Germinal center (tissue), 1 donor: ENCODE measurements at places on chromosomes 16 and 17.
A peak's percentile ranks its signal among the peaks of the same experiment; 100 is the strongest.

GRCh38 chr17:10806545-10807262 is 2.8 kb upstream of the TMEM238L start:
- DNase-seq: no peak

GRCh38 chr17:17220529-17220928 is 14.4 kb upstream of the PLD6 start:
- DNase-seq: no peak

- no peak for DNase-seq
Observed at GRCh38 chr17:43383372-43383771, 15.4 kb upstream of the ARL4D start.

GRCh38 chr17:47275245-47275984 is 21.8 kb downstream of the ITGB3 start:
- DNase-seq: no peak

- no peak for DNase-seq
Observed at GRCh38 chr17:4764595-4764994, 7.1 kb upstream of the TM4SF5 start.

- DNase-seq: no peak
Observed at GRCh38 chr17:27560668-27561067, 70.3 kb upstream of the LGALS9 start.

DNA sequence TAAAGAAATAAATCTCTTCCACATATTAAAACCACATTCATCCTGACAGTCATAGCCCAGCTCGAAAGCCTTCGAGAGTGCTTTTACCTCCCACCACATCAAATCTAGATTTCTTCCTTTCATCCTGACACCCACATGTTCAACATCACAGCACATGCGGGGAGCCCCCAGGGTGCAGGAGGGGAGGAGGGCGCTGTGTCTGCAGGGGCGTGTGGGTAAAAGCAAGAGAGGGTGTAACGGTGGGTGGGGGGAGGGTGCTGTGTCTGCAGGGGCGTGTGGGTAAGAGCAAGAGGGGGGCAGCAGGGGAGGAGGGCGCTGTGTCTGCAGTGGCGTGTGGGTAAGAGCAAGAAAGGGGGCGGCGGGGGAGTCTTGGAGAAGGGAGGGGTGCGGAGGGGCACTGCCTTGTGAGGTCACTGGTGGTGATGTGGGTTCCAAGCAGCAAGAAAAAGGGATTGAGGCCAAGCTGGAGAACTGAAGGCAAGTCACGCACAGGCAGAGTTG is 34.7 kb downstream of the ADCY9 start:
- DNase-seq: no peak

- DNase-seq: peak; percentile 21
Observed at GRCh38 chr16:88844419-88845036, 12.2 kb downstream of the GALNS start.

DNA sequence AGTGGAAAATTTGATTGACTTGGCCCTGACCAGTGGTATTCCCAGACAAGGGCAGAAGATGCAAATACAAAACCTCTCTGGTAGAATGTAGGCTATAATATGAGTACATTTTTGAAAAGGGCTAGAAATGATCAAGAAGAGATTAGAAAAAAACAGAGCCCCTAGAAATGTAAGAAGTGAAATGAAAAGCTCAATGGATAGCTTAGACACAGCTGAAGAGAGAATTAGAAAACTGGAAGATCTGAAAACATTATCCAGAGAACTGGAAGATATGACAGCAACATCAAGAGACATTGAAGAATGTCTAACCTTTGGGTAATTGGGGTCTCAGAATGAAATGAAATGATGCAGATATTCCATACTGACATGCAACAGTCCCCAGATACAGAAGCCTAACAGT is 105.2 kb upstream of the ZNF750 start:
- no peak for DNase-seq

DNA sequence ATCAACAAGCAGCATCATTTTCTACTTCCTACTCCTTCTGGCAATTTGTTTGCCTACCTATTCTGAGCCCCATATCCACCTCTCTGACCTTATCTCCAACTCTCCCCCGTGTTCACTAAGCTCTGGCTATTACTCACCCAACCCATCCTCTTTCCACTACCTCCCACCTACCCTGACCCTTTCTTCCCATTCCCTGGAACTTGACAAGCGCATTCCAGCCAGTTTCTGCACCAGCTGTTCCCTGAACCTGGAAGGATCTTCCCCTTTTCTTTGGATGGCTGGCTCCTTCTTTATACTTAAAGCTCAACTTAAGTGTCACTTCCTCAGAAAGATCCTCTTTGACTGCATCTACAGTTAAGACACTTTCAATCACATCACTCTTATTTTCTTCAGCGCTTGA is 2.2 kb downstream of the DCUN1D3 start:
- DNase-seq: no peak

- DNase-seq: no peak
Observed at GRCh38 chr16:8736123-8736668, 61.2 kb downstream of the TMEM186 start.

DNA sequence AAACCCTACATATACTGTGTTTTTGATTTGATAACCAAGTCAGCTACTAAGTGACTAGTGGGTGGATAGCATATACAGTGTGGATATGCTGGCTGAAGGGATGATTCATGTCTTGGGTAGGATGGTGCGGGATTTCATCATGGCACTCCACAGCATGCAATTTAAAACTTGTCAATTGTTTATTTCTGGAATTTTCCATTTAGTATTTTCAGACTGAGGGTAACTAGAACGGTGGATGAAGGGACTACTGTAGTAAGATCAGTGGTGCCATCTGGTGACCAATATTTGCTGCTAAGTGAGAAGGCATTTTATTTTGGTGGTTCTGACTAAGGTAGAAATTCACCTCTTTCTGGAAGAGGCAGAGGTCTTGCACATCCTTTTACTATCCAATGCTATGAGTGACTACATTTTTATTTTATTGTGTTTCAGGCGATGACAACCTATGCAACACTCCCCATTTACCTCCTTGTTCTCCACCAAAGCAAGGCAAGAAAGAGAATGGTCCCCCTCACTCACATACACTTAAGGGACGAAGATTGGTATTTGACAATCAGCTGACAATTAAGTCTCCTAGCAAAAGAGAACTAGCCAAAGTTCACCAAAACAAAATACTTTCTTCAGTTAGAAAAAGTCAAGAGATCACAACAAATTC is 3.1 kb downstream of the CDC6 start:
- DNase-seq: peak; percentile 28

DNA sequence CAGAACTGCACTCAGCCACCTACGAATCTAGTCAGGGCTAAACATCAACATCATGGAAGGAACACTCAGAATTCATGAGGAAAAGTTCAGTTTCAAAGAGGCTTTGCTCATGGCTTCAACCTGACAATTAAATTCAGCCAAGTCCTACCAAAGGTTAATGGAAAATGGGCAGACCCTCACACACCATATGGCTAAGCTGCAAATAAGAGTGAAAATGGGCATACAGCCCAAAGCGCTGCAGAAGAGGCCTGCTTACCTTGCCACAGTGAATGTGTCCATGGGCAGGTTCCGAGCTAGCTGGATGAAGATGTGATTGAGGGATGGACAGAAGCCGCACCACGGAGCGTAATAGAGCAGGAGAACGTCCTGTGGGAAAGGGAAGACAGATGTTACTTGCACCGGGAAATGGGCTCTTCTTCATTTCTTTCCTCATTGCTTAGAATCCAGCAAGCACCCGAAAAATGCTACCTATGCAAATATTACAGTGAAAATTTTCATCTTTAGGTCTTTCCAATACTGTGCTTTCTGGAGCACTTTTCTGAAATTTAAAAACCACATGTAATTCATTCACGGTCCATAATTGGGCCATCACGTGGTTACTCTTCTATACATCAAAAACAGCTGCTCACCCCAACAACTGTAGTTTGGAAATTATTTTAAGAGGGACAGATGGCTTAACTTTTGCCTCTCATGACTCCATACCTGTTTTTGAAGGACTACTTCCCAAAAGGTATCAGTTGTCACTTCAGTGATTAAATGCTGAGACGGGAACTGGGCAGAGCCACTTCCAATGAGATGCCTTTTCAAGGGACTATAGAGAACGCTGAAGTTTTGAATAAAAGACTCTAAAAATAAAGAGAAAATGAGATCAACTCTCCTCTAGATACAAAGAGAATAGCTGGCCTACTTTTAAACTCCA is 19.6 kb downstream of the SNN start:
- no peak for DNase-seq

- DNase-seq: no peak
Observed at GRCh38 chr16:49754495-49755312, 101.2 kb downstream of the ZNF423 start.

DNA sequence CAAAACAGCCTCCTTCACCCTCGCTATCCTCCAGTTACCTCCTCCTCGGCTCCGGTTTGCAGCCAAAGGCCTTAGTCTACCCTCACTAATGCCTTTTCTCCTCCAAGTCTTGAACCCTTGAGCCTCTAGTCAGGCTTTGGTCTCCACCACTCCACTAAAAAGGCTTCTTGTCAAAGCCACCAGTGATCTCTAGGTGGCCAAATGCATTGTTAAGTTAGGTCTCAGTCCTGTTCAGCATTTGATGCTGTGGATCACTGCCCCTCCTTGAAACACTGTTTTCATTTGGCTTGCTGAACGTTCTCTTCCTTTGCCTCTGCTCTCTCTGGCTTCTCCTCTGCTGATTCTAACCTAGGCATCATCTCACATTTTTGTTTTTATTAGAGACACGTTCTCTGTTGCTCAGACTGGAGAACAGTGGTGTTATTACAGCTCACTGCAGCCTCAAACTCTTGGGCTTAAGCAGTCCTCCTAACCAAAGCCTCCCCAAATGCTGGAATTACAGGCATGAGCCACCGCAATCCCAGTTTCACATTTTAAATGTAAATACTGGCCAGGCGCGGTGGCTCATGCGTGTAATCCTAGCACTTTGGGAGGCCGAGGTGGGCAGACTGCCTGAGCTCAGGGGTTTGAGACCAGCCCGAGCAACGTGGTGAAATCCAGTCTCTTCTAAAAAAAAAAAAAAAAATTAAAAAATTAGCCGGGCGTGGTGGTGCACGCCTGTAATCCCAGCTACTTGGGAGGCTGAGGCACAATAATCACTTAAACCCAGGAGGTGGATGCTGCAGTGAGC is 1.1 kb downstream of the SGF29 start:
- no peak for DNase-seq

DNA sequence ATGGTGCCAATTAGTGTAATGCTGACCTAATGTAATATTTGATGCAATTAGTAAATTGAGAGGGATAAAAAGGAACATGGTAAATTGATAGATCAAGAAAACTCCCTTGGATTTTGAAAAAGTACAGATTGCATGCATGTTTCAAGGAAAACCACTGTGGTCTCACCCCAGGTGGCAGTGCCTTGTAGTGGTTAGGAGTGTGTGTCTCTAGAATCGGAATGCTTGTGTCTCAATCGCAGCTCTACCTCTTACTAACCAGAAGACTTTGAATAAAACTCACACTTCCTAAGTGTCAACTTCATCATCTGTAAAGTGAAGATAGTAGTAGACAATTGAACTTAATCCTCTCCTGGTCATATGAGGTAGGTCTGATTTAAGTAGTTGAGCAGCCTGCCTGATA is 128.9 kb upstream of the GOT2 start:
- no peak for DNase-seq

GRCh38 chr16:65219786-65220185 is 97.9 kb upstream of the CDH11 start:
- no peak for DNase-seq

DNA sequence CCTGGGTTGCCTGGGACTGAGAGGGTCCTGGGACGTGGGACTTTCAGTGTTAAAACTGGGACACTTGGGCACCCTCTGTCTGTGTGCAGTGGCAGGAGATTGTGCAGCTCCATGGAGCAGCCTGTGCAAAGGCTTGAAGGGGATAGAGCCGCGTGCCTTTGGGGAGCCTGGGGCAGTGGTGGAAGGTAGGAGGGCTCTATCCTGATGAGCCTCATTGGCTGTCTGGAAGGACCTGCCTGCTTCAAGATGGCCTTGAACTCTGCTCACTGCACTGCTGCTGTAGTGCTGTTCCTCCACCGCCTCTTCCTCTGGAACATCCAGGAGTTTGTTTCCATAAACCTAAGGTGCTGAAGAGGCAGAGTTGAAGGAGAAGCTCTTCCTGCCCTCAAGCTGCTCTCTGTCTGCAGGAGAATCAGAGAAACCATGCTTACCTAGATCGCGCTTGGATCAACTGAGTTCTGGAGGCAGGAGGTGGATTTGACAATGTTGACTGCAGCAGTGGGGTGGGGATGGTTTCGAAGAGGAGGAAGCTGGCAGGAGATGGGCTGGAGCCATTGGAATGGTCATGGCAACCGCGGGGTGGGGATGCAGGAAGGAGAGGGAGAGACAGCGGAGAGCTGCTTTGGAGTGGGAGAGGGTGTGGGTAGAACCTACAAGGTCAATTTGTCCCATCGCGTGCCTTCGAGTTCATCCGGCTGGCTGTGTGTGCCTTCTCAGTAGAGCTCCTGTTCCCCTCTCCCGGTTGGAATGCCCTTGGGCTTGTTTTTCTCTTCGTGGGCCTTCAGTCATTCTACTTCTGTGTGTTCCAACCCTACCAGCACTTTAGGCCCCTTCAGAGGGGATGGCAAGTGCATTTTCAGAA is 3.7 kb downstream of the RMI2 start:
- DNase-seq: no peak

DNA sequence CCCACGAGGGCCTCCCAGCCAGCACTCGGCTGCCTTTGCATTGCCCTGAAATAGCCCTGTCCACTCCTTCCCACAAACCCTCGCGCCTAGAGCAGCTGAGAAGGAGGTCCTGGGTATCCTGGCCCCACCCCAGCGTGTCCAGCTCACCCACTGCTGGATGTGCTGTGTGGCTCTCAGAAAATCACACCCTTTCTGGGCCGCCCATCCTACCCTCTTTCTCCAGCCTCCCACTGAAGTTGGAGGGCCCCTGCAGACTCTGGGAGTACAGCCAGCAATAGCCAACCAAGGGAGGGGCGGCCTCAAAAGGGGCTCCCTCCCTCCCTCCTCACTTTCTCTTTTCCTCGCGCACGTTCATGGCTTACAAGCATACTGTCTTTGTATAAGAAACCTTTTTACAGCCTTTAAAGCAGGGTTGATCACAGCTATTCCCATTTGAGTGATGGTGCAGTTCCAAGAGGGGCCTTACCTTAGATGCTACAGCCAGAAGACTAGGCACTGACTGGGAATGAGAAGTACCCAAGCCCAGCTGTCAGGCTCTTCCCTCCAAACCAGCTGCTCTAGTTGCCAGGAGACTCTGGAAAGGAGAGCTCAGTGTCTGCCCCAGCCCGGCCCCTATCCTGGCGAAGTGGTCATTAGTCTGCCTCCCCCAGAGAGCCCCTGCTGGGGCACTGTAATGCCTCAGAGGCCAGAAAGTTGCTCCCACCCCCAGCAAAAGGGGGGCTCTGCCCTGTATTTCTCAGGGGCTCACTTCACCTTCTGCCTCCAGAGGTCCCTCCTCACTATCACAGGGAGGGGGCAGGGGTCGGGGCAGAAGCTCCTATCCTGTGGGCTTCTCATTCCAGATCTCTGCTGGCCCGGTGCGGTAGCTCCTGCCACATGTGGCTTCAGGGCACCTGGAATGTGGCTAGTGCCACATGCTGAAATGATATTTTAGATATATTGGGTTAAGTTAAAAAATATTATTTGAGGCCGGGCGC is 38.1 kb downstream of the DCAKD start:
- no peak for DNase-seq

- DNase-seq: no peak
Observed at GRCh38 chr16:28294201-28294600, 1.9 kb downstream of the SBK1 start.
